ENCODE measurements at places on chromosomes 2 and 18.

GRCh38 chr18:413233-413632 is 87.3 kb downstream of the COLEC12 start:
- DNase-seq: no peak

- DNase-seq: peak; percentile 49
Observed at GRCh38 chr2:222859786-222860612, 837 bp upstream of the ACSL3 start.

DNA sequence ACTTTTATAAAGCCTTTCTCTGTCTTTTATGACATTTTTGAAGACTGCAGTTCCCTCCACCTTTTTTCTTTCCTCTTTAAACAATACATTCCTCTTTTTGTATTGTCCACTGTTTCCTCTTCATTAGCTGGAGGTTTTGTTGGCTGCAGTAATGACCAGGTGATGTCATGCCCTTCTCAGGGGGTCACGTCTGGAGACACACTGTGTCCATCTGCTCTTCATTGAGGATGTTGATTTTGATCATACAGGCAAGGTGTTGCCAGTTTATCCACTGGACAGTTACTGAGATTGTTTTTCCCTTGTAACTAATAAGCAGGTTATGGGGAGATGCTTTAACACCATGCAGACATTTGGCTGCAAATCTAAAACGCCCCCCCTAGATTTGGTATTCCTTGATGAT is 19.8 kb downstream of the ZNF407 start:
- no peak for DNase-seq

- DNase-seq: no peak
Observed at GRCh38 chr2:224910574-224910925, 131.7 kb downstream of the DOCK10 start.

DNA sequence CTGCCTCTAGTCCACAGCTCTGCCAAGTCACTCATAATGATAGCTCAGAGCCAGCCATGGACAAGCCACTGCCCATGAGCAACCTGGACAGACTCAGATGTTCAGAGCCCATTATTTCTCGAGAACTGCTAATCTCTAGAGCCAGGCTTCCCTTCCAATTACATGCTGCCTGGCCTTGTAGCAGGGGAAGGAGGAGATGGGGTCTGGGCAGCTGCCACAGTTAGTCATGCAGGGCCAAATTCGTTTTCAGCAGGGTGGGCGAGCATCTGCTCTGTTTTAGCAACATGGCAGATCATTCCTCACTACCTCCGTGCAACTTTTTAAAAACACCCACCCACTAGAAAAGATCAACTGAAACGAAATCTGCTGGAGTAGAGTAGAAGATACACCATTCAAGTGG is 141.8 kb downstream of the MYO5B start:
- DNase-seq: no peak

DNA sequence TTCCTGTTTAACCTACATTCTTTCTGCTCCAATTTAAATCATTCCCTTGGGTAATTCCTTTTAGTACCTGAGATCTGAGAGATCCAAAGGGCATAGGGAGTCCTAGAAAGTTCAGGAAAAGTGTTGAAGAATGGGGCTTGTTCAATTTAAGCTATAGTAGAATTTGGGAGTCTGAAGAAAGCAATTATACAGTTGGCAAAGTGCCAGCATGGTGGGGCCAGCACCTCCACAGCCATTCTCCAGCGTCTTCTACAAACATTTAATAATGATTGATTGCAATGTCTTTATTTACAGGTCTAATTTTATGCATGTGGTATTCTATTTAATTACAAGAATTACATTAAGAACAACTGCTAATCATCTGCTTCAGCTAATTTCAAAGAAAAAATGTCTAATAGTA is 957.7 kb upstream of the GYPC start:
- DNase-seq: no peak

GRCh38 chr18:66124394-66124793 is 373.6 kb downstream of the CDH7 start:
- DNase-seq: no peak

GRCh38 chr2:1787755-1788477 is 43.6 kb upstream of the PXDN start:
- DNase-seq: no peak

DNA sequence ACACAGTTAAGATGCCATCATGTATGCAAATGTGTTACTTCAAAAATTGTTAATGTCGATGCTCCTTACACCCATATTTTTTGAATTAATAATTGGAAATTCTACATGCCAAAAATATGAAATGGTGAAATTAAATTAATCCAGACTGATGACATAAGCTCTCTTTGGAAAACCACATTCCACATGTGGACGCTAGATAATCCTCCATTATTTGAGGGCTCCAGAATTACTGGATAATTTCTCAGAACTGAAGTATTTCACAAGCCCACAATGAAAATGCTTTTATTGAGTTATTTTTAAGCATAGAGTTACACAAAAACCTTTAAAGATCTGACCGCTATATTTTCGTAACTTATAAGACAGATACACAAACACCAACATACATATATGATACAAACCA is 47.8 kb downstream of the FARSB start:
- no peak for DNase-seq

GRCh38 chr18:45149712-45150111 is 465.6 kb upstream of the SLC14A2 start:
- DNase-seq: no peak

DNA sequence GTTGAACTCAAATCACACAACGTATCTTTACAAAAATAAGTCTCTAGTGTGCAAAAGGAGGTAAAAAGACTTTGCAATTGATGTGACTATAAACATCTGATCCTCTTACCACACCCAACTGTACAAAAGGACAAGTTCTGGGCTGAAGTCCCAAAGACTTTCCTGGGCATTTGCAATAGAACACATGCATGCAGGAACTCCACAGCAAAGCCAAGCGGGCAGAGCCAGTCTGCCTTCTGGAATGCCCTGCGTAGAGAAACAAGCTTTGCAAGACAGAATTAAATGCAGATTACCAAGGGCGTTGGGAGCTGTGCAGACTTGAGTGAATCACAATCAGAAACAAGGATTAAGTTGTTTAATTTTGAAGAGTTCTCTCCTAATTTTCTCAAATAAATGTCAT is 208.4 kb upstream of the ZNF521 start:
- DNase-seq: no peak

- no peak for DNase-seq
Observed at GRCh38 chr2:36449213-36449612, 93.6 kb downstream of the CRIM1 start.

DNA sequence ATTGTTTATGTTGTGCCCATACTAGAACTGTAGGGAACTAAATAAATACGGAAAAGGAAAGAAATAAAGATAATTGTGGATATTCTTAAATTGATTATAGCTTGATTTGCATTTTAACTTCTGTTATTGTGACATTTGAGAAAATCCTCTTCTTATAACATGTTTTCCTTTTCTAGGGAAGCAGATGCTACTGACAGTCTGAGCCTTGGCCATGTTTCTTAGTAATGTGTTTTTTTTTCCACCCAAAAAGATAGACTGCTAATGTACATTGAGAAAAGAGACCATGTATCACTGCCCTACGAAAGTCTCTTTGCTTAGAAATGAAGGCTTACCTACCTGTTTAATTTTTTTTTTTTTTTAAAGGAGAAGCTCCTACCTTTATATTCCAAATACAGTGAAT is 22.2 kb downstream of the ITGAV start:
- DNase-seq: no peak

DNA sequence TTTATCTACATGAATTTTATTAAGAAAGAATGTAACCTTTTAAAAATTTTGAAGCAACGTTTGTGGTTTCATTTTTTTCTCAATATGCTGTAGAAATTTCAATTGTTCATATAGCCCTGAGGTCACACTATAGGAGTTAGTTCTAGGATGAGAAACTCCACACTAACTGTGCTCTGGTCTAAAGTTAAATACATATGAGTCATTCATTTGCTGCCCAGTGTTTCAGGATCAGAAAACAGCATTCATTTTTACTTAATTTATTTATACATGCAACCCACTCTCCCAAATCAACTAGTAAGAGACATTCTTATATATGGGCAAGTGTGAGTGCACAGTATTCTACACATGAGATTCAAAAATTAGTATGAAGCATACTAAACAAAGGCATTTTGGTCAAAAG is 137.9 kb downstream of the DOCK10 start:
- peak; percentile 28 for DNase-seq

GRCh38 chr2:184078496-184078895 is 519.8 kb upstream of the ZNF804A start:
- no peak for DNase-seq

- DNase-seq: no peak
Observed at GRCh38 chr2:184155791-184156190, 442.5 kb upstream of the ZNF804A start.

- peak; percentile 94 for DNase-seq
Observed at GRCh38 chr18:48834413-48835031, 116.2 kb downstream of the SMAD7 start.

GRCh38 chr2:20314562-20315501 is 35.8 kb downstream of the PUM2 start:
- DNase-seq: no peak

GRCh38 chr18:21739604-21740537 is 721 bp upstream of the MIB1 start:
- no peak for DNase-seq

- no peak for DNase-seq
Observed at GRCh38 chr2:64996871-64997307, 7.7 kb downstream of the SLC1A4 start.

DNA sequence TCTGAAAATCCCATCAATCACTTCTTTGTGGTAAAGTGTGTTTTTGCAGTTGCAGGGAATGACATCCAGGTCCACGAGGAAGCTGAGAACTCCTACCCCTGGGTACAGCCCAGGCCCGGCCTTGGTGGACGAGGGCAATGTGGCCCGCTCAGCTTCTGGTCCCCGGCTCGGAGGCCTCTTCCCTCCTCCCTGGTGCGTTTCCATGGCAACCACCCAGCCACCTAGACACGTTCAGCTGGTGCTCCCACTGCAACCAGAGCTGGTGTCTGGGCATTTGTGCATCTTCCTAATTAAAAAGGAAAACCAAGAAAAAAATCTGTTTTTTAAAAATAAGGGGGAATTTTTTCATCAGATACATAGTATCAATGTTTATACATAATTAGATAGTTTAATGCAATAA is 603.6 kb upstream of the SALL3 start:
- DNase-seq: no peak

Measured in inflammatory macrophage (primary cell).